GM04504 (cell line): ENCODE measurements at places on chromosomes 4 and X.

DNA sequence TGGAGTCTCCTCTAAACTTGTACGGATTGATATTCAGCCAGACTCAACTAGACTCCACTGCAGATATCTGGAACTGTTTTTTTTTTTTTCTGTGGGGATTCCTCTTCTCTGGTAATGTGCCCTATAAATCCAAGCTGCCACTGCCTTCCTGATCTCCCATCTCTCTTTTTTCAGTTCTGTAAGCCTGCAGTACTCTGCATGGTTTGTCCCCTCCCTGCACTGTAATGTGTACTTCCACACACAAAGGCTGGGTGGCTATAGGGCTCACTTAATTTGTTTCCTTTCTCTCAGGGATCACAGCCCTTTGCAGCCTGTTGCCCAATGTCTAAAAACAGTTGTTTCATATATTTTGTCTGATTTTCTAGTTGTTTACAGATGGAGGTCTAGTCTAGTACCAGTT, 84.7 kb upstream of the RPA4 start:
- DNase-seq = no peak

DNA sequence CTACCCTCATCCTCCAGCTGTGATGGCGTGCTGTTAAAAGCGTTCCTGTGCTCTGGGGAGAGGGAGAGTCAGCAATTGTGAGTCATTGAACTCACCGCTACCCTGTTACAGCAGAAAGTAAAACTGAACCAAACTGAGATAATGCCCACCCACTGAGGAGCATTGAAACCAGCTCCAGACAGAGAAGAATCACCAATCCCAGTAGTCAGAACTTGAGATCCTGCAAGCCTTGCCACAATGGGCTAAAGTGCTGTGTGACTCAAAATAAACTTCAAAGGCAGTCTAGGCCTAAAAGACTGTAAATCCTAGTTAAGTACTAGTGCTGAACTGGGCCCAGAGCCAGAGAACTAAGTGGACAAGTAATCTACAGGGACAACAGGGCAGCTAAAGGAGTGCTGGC, 1394.2 kb upstream of the DIAPH2 start:
- no peak for DNase-seq

- DNase-seq = no peak
These were observed 2693.1 kb downstream of the ARAP2 start for GRCh38 chr4:33551244-33551643.

- no peak for DNase-seq
These were observed 129.2 kb downstream of the FHDC1 start for GRCh38 chr4:153065276-153065675.

GRCh38 chr4:8760561-8760960, 111.1 kb downstream of the HMX1 start:
- DNase-seq = no peak

DNA sequence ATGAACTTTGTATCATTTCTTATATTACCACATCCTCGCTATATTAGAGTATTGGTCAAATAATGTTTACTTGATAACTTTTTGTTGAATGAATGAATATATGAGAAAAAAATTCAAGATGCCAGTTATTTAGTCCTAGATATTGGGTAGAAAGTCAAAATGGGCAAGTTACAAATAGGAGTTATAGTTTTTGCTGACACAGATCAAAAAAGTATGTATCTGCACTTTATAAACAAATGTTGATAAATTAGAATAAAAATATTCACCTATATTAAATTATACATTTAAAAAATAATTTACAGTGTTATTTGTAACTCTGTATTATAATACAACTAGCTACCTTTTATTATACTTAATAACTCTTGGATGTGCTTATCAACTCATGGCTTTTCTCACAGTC, 57.8 kb upstream of the NDST4 start:
- no peak for DNase-seq

DNA sequence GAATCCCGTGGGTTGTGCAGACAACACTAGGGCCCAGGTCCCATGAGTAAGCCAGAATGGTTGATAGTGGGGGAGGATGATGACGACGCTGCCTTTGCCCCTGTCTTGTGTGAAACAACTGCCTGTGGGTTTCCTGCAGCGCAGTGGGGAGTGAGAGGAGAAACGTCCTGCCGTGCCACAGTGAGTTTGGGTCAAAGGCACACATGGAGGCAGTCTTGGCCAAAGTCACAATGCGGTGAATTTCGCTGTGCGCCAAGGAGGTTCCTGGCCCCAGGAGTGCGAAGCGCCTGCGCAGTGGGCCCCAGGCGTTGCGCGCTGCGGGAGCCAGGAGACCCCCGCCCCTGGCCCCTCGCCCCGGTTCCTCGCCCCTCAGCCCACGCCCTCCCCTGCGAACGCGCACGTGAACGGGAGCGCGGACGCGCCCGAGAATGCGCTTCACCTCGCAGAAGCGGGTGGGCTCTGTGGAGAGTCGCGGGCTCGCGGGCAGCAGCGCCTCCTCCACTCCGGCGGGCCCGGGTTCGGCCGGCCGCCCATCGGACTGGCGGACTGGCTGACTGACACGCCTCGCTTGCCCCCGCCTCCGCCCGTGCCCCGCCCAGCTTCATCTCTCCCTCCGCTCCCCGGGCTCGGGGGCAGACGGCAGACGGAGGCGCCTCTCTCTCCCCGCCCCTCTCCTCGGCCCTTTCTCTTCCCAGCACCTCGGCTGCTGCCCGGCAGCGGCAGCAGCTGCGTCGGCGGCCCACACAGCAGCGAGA, at the start of gene NUDT10:
Gene NUDT10, plus strand, starts transcription at position 635 of the 755 bp plus-strand sequence. CDS start 144 bp downstream, outside the sequence.
- no peak for DNase-seq

GRCh38 chr4:3644849-3645627, 112.8 kb upstream of the LRPAP1 start:
- peak; percentile 23 for DNase-seq

GRCh38 chr4:99234331-99235010, 15.4 kb upstream of the ADH6 start:
- DNase-seq = peak; percentile 45

GRCh38 chr4:88242144-88242543, 42.2 kb downstream of the PPM1K start:
- DNase-seq = no peak

DNA sequence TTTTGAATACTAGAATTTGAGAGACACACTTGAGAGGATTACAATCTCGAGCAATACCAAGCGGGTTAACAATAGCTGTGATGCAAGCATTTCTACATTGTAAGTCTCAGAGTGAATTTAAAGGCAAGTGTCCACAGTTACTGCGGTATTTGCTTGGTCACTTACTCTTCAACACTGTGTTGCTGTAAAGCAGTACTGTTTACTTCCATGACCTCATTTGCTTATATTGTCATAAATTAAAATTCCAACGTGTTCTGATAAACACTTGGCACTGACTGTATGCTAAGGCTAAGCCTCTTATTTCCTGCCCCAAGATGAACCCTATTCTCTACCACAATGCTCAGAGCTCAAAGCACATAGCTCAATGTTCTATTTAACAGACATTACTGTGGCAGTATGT, 11.1 kb downstream of the EXOC1L start:
- no peak for DNase-seq

DNA sequence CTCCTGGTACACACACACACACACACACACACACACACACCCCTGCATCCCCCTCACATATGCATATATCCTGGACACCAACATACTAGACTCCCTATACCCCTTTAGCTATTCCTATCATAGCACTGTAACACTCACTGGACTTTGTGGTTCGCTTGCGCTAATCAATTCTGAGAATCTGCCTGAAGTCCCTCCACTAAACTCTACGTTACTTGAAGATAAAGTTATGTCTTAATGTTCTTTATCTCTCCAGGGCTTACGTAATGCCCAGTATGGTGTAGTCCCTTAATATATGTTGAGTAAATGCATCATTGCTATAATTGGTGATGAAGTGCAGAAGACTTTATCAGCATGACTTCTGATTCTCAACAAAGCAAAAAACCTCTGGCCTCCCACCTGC, 32.3 kb downstream of the PTCHD1 start:
- DNase-seq = no peak

- DNase-seq = no peak
These were observed 279.9 kb upstream of the SLIT2 start for GRCh38 chr4:19971829-19972228.

DNA sequence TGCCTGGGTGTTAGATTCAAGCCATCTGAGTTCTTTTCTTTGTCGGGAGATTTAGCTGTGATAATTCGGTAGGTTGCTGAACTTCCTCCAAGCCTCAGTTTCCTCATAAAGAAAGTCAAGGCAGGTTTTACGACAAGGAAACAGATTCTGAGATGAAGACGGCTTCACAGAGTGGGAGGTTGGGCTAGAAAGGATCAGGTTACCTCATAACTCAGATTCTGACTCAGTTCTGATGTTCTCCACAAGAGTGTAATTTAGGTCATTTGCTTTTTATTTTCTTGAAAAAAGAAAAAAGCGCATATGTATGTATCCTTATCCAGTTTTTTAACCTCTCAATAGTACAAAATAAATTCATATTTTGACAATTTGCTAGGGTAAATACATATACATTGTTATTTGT, 47.2 kb upstream of the ELOVL6 start:
- no peak for DNase-seq

- DNase-seq = no peak
These were observed 31.0 kb downstream of the TRPC5 start for GRCh38 chrX:112051576-112051975.

GRCh38 chrX:72271812-72272211, 5.2 kb downstream of the RPS4X start:
- DNase-seq = no peak

- DNase-seq = no peak
These were observed 116.8 kb downstream of the TENT5D start for GRCh38 chrX:80537096-80537495.

DNA sequence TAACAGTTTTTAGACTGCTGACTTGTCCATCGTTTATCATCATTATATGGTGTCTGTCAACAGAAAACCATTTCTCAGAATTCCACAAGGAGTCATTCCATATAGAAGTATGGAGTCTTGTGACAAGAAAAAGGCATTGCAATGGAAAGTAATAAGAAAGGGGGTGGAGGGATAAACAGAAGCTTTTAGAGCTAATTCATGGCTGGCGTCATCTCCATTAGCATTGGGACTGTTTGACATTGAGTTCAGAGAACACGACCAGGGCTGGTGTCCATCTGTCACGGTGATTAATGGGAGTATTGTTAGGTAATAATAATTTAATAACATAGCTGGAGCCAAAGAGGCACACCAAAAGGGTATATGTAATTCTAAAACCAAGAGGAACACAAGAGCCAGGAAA, 101.9 kb upstream of the SFRP2 start:
- DNase-seq = no peak

- no peak for DNase-seq
These were observed 135.5 kb downstream of the REPS2 start for GRCh38 chrX:17081968-17082367.

DNA sequence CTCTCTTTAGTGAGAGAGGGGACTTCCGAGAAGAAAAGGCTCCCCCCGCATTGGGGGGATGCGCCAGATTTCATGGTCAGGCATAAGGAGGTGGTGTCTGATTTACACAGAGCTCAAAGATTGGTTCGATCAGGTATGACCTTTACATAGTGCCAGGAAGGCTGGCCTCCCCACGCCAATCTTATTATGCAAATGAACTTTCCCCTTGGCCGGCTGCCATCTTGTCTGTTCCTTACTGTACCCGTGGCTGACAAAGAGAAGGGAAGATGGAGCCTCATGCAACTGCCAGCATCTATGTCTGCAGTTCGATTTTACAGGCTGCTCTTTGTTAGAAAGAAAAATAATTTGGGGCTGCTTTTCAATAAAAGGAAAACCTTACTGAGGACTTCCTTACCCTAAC, 197.2 kb downstream of the GPM6A start:
- DNase-seq = no peak

DNA sequence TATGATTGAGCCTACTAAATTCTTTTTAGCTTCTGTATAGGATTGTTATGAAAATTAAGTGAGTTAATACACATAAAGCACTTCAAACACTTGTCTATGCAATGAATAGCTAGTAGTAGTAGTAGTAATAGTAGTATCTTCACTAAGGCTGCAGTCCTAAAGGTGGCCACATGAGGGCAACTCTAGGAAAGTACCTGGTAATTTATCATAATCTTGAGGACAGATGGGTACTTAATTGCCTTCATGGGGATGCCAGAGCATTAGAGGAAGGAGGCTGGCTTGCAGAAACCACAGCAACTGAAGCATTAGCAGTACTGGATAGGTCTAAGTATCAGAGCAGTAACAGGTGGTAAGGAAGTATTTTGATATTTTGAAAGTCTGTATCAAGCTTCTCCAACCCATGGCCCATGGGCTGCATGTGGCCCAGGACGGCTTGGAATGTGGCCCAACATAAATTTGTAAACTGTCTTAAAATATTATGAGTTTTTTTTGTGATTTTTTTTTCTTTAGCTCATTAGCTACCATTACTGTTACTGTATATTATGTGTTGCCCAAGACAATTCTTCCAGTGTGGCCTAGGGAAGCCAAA, 17.3 kb downstream of the NIPAL1 start:
- DNase-seq = no peak

- no peak for DNase-seq
These were observed 1.1 kb downstream of the DOCK11 start for GRCh38 chrX:118496763-118497079.

DNA sequence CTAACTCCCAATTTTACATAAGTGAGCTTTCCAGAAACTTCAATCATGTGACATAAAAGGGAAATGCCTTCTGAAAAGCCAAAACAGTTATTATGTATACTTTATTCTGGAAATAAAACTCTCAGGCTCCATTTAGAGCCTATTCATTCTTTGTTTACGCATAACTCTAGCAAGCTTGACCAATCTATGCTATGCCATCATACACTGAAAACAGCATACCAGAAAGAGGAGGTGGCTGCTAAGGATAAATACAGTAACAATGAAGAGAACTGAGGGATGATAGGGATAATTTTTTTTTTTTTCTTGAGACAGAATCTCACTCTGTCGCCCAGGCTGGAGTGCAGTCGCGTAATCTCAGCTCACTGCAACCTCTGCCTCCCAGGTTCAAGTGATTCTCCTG, 24.4 kb downstream of the CDKL2 start:
- no peak for DNase-seq

DNA sequence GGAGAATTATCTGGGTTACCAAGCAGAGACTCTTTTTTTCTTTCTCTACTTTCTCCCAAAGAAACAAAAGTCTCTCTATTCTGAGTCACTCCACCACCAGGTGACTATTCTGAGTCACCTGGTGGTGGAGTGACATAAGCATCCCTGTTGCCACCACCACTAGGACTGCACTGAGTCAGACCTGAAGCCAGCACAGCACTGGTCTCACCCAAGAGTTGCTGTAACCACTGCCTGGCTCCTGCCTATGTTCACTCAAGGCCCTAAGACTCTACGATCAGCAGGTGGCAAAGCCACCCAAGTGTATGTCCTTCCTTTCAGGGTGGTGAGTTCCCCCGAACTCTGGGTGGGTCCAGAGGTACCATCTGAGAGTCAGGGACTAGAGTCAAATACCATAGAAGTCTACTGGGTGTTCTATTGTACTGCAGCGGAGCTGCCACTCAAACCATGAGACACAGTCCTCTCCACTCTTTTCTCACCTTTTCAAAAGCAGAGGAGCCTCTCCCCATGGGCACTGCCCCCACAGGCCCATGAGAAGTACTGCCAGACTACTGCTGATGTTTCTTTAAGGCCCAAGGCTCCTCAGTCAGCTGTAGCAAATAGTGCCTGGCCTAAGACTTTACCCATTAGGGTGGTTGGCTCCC, 209.6 kb upstream of the IRS4 start:
- DNase-seq = no peak
